LHCN-M2 (cell line): ENCODE measurements at places on chromosomes 1 and 21. TPM values are rescaled to one million over a fixed set of nuclear protein-coding genes. Genes with fewer than 3 reads are reported as not detected.

- no peak for DNase-seq
These were observed 37.6 kb downstream of the RGS5 start for GRCh38 chr1:163165119-163165518.

- no peak for DNase-seq
These were observed 44.1 kb downstream of the STYXL2 start for GRCh38 chr1:167137793-167138510.

DNA sequence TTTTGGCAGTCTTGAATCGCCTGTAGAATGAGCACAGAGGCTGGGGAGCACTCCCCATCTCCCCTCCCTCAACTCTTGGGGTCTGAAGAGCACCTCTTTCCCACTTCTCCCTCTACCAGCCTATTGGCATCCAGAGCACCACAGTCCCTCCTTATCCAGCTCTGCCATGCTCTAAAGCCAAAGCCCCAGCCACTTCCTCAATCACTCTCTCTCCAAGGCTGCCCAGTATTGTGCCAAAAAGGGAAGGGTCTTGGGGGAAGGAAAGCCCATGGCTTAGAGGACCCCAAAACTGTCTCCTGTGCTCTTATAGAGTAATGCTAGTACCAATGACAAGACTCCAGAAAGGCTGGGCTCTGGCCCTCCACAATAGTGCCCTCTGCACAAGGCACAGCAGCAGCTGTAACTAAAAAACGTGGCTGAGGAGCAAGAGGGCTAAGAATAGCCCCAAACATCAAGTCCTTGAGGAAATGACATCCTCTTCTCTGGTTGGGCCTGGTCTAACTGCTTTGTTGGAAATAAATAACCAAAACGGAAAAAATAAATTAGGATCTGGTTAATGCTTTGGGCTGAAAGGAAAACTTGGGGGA lies 28.4 kb downstream of the SLC27A3 start:
- DNase-seq, result no peak

Gene GJC2
- 0.63 and 0.77 TPM in 2 replicates for total RNA-seq
